Pancreas (tissue), 10 donors: ENCODE measurements at places on chromosomes 4 and X. TPM values are rescaled to one million over a fixed set of nuclear protein-coding genes. Genes with fewer than 3 reads are reported as not detected.
A peak's percentile ranks its signal among the peaks of the same experiment; 100 is the strongest.

Gene AADAT
- total RNA-seq: 3.5 TPM

- DNase-seq: peak; percentile 61
- H3K36me3 ChIP-seq: no peaks in the 10 kb centered on the region
- no peaks in the 10 kb centered on the region for H3K4me1 ChIP-seq
These were observed 88.2 kb upstream of the TNIP3 start for GRCh38 chr4:121252224-121252806.

Gene ASB9
- 2.4 TPM for total RNA-seq

DNA sequence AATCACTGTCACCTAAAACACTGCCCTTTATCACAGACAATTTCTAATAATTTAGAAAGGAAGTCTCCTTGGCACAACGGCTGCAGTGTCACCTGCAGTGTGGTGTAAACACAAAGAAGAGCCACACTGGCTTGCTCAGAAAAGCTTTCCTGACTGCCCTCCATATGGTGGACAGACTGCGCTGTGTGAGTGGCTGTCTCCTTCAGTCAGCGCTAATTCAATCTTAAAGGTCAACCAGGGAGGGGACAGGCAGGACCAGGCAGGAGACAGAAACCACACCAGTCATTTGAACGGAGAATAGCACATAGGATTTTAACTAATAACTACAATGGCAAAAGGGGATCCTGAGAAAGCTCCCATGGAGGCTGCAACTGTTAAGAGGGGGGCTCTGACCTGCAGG, 132.1 kb downstream of the NSUN7 start:
- no peak overlapping the region for H3K4me3 ChIP-seq
- no peak overlapping the region for H3K27ac ChIP-seq
- no peaks in the 10 kb centered on the region for H3K36me3 ChIP-seq
- no peaks in the 10 kb centered on the region for H3K27me3 ChIP-seq
- no peak for DNase-seq

DNA sequence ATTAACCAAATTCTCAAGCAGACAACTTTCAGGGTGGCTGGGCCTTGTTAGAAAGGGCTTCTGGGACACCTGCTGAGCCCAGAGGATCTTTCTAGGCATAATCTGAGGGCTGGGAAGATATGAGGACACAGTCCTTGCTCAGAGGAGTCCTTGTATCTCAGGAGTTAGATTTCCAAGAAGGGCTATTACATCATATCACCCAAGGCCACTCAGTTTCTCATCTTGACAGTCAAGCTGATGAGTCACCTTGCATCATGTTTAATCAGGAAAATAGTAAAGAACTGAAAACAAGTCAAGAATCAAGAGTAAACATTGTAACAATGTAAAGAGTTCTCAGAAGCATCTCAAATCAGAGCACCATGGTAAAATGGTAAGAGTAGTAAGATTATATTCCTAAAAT, 4.0 kb downstream of the PCYT1B start:
- no peak overlapping the region for H3K27ac ChIP-seq
- no peaks in the 10 kb centered on the region for H3K4me1 ChIP-seq
- H3K4me3 ChIP-seq: no peak overlapping the region
- no peak for DNase-seq

DNA sequence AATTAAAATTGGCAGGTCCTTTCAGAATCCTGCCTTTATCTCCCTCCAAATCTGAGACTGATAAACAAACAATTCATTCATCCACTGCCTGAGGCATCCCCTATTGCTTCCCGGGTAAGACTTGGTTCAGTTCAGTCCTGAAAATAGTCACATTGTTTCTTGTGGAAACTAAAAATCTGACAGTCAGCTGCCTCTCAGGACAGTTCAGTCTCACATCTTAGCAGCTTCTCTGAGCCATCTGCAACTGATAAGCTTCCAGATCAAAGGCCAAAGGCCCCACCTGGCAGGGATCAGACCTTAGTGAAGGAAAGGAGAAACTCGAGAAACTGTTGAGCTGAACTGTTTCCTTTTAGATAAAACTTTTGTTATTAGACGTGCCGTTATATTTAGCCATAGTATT, 264.5 kb downstream of the IL15 start:
- no peaks in the 10 kb centered on the region for H3K27me3 ChIP-seq
- no peak for DNase-seq
- H3K4me1 ChIP-seq: no peaks in the 10 kb centered on the region
- no peaks in the 10 kb centered on the region for H3K36me3 ChIP-seq
- no peak overlapping the region for H3K27ac ChIP-seq

GRCh38 chr4:14853176-14853943, 148.9 kb upstream of the CPEB2 start:
- no peak for DNase-seq
- no peaks in the 10 kb centered on the region for H3K4me1 ChIP-seq
- no peak overlapping the region for H3K4me3 ChIP-seq

Gene USP26
- not detected for total RNA-seq

Gene ETDA
- total RNA-seq: not detected

DNA sequence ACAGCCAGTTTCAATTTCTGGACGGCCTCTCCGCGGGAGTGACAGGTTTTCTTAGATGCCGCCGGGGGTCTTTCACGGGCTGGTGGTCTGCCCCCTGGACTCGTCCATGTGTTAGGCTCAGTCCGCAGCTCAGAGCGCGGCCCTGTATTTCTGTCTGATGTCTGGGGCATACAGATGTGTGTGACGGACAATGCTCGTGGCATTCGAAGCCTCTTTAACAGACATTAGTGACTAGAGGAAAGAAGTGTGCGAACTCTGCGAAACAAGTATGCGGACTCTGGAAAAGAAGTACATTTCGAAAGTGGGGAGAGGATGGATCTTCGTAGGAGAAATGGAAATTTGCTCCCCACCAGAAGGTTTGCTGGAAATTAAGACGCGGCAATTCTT, 793 bp upstream of the DCUN1D4 start:
- DNase-seq: peak; percentile 22
- H3K4me1 ChIP-seq: peaks cover 7% of the 10 kb centered on the region
- H3K36me3 ChIP-seq: no peaks in the 10 kb centered on the region
- peak overlapping the region; percentile 95 for H3K4me3 ChIP-seq

Gene TECRL
- 0.39 TPM for total RNA-seq

- H3K4me1 ChIP-seq: no peaks in the 10 kb centered on the region
- peak; percentile 6 for DNase-seq
- H3K36me3 ChIP-seq: no peaks in the 10 kb centered on the region
- no peaks in the 10 kb centered on the region for H3K27me3 ChIP-seq
- no peak overlapping the region for H3K4me3 ChIP-seq
- H3K27ac ChIP-seq: no peak overlapping the region
These were observed 34.4 kb downstream of the SLAIN2 start for GRCh38 chr4:48375651-48376304.

DNA sequence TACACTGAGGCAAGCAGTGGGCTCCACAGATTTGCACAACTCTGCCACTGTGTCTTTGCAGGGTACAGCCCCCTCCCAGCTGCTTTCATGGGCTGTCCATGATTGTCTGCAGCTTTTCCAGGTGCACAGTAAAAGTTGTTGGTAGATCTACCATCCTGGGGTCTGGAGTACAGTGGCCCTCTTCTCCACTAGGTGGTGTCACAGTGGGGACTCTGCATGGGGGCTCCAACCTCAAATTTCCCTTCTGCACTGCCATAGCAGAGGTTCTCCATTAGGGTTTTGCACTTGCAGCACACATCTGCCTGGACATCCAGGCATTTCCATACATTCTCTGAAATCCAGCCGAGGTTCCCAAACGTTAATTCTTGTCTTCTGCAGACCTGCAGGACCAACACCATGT, 1002.3 kb downstream of the FAM133A start:
- no peak overlapping the region for H3K27ac ChIP-seq
- no peak for DNase-seq
- no peaks in the 10 kb centered on the region for H3K27me3 ChIP-seq
- no peak overlapping the region for H3K4me3 ChIP-seq
- no peaks in the 10 kb centered on the region for H3K4me1 ChIP-seq
- H3K36me3 ChIP-seq: no peaks in the 10 kb centered on the region

DNA sequence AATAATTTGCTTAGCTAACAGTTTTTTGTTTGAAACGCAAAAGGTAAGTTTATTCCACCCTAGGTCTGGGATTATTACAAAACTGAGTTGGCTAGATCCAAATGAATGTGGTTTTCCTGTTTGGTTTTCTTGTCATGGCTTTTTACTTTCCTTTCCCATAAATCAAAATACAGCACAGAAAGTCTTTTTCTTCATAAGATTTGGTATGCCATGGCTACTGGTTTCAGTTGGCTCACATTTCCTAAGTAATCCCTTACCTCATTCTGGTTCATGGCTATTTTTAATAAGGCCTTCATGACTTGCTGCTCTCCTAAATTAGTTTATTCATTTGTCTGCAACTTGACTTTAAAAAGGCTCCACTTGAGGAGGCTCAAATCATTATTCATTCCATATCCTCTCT, 12.9 kb upstream of the PAK3 start:
- H3K36me3 ChIP-seq: no peaks in the 10 kb centered on the region
- H3K4me1 ChIP-seq: peaks cover 27% of the 10 kb centered on the region
- no peak for DNase-seq
- no peaks in the 10 kb centered on the region for H3K27me3 ChIP-seq
- no peak overlapping the region for H3K27ac ChIP-seq
- H3K4me3 ChIP-seq: no peak overlapping the region

- H3K4me1 ChIP-seq: no peaks in the 10 kb centered on the region
- H3K27ac ChIP-seq: no peak overlapping the region
- no peak overlapping the region for H3K4me3 ChIP-seq
- no peaks in the 10 kb centered on the region for H3K27me3 ChIP-seq
These were observed 76.2 kb upstream of the PAQR3 start for GRCh38 chr4:79015411-79015810.

- no peaks in the 10 kb centered on the region for H3K4me1 ChIP-seq
- no peak for DNase-seq
- H3K27ac ChIP-seq: no peak overlapping the region
- H3K36me3 ChIP-seq: no peaks in the 10 kb centered on the region
- H3K4me3 ChIP-seq: no peak overlapping the region
- H3K27me3 ChIP-seq: peaks cover 4% of the 10 kb centered on the region
These were observed 162.5 kb downstream of the IL1RAPL2 start for GRCh38 chrX:104728456-104728855.

- H3K27me3 ChIP-seq: no peaks in the 10 kb centered on the region
- no peak for DNase-seq
- no peaks in the 10 kb centered on the region for H3K4me1 ChIP-seq
- no peak overlapping the region for H3K27ac ChIP-seq
These were observed 55.8 kb upstream of the CD99 start for GRCh38 chrX:2635342-2635741.

- DNase-seq: no peak
- H3K27me3 ChIP-seq: no peaks in the 10 kb centered on the region
- no peaks in the 10 kb centered on the region for H3K4me1 ChIP-seq
- no peak overlapping the region for H3K27ac ChIP-seq
These were observed 244.1 kb downstream of the CRLF2 start for GRCh38 chrX:968148-968965.

Gene GPC4
- 13.0 TPM for total RNA-seq
